ENCODE measurements at places on chromosomes 5 and 9.

DNA sequence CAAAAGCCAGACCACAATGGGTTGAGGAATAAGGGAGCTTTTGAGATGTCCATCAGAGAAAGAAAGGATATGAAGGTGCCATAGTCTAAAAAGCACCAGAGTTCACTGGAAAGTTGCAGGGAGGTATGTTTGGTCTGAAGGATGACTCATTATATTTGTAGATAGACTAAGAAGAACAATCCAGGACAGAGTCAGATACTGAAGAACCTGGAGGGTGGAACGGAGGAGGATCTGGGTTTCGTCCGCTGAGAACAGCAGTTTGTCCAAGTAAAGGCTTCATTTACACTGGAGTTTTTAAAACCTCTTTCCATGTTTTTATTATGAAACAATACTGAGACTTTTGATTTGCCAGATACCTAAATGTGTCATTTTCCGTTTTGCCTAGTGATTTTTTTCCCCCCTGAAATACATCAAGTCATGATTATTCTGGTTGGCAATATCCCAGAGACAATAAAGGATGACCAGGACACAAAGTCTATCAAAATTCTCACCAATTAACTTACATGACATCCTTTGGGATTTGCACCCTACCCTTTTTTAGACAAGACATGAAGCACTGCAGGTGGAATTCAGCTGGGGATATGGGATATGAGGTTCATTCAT, 219.9 kb downstream of the MLLT3 start:
- no peak for ATAC-seq

- ATAC-seq: no peak
Observed at GRCh38 chr5:40571729-40572128, 108.0 kb upstream of the PTGER4 start.

GRCh38 chr9:15927161-15927560, 374.3 kb downstream of the CCDC171 start:
- ATAC-seq: peak; percentile 93

- ATAC-seq: no peak
Observed at GRCh38 chr5:121430538-121430937, 421.1 kb upstream of the FTMT start.

DNA sequence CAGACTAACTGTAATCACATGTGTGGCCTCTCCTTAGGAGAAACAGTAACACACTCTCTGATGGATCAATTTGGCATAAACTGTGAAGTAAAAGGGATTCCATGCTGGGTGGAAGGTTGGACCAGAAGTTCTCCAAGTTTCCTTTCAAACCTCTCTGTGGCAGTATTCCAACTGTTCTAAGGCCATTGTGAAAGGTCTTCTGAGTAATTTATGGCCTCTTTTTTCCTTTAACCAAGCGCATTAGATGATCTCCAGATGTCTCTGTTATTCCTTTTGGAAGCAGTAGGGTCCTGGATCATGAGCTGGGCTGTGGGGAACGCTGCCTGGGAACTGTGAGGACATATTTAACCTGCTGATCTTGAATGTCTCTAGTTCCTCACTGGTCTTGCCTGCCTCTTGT, 80.6 kb upstream of the IL6ST start:
- peak; percentile 30 for ATAC-seq

GRCh38 chr5:110738503-110738811, 350 bp upstream of the SLC25A46 start:
- ATAC-seq: peak; percentile 83

- no peak for ATAC-seq
Observed at GRCh38 chr5:173781432-173781815, 106.7 kb upstream of the CPEB4 start.

DNA sequence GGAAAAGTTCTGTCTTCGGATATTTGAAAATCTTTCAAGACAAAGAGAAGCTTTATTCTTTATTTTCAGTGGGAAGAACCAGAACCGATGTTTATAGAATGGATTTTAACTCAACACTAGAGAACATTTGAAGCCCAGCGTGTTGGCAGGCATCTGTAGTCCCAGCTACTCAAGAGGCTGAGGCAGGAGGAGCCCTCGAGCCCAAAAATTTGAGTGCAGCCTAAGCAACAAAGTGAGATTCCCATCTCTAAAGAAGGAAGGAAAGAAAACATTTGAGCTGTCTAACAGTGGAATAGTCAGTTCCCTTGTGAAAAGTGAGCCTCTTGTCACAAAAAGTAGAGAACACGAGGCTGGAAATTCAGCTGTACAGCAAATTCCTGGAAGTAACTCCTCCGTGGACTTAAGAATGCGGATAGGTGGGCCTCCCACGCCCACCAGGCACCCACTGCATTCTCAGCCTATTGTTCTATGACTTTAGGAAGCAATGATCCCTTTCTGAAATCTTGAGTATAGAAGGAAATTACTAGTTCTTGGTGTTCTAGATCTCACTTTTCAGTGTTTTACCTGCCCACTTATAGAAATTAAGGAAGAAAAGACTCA, 2.3 kb upstream of the PTPDC1 start:
- ATAC-seq: no peak

GRCh38 chr5:40409601-40410000, 270.1 kb upstream of the PTGER4 start:
- no peak for ATAC-seq

DNA sequence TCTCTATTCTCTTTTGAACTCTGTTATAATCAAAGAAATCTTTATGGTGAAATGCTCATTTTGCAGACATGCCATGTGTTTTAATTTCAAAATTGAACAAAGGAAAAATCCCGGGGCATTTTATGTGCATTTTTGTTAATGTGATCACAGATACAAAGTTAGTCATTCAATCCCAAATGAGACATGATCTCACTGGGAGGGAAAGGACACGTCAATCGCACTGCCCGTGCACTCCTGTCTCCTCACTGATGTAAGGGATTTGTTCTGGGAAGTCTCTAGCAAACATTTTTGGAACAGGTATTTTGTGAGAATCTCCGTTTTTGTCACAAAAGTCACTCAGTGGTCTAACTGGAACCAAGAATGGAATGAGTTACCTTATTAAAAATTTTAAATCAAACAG, 97.9 kb upstream of the RANBP6 start:
- no peak for ATAC-seq

GRCh38 chr5:42612750-42613366, 143.8 kb upstream of the CCDC152 start:
- ATAC-seq: no peak

DNA sequence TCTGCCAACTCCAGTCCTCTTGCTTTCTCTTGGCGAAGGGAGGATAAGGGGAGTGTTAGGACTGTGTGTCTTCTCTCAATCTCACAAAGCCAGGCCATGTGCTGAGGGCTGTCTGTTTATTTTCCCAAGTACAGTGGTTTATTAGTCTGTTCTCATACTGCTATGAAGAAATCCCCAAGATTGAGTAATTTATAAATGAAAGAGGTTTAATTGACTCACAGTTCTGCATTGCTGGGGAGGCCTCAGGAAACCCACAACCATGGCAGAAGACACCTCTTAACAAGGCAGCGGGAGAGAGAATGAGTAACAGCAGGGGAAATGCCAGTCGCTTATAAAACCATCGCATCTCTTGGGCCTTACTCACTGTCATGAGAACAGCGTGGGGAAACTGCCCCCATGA, 36.2 kb upstream of the CKS2 start:
- no peak for ATAC-seq

- no peak for ATAC-seq
Observed at GRCh38 chr9:35295369-35296036, 133.7 kb downstream of the UNC13B start.

DNA sequence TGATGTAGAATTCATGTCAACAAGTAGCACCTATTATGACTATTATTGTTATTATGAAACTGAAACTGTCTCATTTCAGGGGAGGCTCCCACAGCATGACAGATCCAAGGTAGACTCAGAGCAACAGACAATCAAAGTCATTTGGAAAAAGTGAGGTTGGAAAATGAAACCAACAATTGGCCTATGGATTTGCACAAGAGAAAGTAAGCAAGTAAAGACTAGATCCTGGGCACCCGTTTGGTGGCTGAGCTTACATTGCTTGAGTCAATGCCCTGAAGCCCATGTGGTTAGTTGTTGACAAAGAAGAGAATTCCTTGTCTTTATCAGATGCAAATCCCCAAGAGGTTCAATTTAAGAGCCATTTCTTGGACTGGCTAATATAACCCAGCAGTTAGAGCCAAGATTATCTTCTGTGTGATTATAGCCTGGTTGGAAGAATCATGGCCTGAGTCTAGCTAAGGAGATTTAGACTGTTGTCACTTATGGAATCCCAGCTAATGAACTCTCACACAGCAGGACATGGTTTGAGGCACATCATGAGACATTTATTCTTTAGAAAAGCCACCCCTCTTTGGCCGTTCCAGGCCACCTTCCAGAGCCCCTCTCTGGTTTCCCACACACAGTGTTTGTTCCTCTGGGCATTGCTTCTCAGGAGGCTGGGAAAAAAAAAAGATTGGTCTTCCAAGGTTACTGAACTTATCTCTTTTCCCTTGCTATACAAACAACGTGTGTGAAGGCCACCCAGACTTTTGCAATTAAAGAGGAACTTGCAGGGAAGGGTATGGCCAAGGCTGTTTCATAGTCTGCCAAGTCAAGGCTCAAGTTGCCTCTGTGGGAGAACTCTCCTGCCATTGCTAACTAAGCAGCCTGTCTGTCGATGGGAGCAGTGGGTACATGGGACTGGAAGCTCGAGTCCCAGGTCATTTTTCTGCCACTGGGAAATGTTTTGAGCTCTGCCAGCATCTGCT, 399.5 kb downstream of the ENC1 start:
- ATAC-seq: no peak

DNA sequence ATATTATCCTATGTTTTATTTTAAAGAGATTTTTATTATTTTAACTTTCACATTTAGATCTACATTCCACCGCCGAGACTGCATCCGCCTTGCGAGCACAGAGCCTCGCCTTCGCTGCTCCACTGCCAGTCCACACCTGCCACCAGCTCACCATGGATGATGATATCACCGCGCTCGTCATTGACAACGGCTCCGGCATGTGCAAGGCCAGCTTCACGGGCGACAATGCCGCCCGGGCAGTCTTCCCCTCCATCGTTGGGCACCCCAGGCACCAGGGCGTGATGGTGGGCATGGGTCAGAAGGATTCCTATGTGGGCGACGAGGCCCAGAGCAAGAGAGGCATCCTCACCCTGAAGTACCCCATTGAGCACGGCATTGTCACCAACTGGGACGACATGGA, 8.6 kb upstream of the TBCA start:
- no peak for ATAC-seq

GRCh38 chr9:99155736-99156135, 50.8 kb downstream of the TGFBR1 start:
- ATAC-seq: no peak

DNA sequence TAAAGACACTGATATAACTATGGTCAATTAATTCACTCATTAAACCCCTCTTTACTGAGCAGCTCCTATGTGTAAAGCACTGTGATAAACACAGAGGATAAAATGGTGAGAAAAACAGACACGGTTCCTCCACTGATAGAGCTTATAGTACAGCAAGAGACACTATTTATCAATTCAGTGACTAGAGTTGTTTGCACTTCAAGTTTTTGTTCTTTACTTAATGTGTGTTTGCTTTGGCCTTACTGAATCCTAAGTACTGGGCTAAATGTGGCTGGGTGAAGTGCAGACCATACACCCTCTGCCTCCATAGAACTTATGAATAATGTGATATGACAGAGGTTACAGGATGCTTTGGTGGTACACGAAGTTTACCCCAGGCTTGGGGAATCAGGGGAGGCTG, 80.1 kb upstream of the ITGA1 start:
- no peak for ATAC-seq

Measured in SK-N-SH treated with all-trans-retinoic acid at 6 μM for 48 hours (cell line).